ENCODE measurements at places on chromosomes 7 and 10.
A peak's percentile ranks its signal among the peaks of the same experiment; 100 is the strongest.

DNA sequence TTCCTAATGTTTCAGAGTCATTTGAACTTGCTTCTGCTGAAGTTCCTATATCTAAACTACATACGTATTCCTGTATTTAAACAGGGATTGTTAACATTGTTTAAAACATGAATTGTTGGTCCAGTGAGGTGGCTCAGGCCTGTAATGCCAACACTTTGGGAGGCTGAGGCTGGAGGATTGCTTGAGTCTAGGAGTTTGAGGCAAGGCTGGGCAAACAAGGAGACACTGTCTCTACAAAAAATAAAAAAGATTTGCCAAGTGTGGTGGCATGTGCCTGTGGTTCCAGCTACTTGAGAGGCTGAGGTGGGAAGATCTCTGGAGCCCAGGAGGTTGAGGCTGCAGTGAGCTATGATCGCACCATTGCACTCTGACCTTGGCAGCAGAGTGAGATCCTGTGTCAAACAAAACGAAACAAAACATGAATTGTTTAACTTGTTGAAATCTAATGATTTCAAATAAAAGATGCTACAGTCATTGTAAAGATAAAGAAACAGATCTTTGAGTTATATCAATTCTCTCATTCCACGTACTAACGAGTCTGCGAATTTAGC lies 809.4 kb downstream of the TYW1 start:
- no peak for ATAC-seq

DNA sequence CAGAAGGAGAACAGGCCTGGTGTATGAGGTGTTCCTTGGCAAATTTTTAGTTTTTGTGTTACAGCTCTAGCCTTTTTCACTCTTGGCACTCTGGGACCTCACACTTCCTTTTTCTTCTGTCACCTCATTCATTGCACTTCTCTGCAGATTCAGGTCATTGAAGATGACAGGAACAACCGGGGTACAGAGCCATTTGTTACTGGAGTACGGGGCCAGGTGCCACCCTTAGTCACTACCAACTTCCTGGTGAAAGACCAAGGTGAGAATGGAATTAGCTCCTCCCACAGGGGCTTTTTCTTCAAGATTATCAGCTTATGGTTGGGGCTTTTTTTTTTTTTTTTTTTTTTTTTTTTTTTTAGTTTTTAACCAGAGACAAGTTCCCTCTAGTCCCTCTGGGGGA lies 18.5 kb upstream of the CHCHD1 start:
- no peak for ATAC-seq

GRCh38 chr7:121696954-121697353 lies 176.0 kb upstream of the PTPRZ1 start:
- ATAC-seq = no peak

DNA sequence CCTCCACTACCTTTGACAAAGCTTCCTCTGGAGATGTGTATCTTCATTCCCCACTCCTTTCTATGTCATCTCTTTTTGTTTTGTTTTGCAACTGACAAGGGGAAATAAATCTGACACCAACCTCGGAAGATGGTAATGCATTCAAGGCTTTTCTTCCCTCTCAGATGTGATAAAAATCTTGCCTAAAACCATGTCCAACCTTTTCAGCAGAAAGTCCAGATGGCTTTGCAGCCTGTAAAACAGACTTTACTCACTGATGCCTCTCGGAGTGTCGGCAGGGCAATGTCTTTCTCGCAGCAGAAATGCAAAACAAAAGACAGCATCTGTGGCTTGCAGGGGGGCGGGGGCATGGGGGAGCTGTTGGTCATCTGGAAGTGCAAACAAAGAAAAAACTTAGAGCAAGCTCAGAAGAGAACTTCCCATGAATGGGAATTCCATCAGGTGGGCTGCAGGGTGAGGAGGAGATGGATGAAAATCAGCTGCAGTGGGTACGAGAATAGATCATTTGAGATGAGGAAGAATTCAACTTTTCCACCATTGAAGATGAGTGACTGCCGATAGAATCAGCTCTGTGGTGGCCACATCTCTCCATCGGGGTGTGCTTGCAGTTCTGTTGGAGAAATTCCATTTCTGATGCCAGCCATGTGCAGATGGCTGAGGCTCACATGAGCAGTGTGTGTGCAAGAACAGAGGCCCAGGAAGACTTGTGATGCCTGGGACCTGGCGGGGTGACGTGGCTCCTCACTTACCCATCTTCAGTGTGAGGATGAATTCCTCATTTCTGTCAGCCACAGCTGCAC lies 237.7 kb downstream of the WDR37 start:
- peak; percentile 62 for ATAC-seq

GRCh38 chr7:138954545-138955475 lies 26.4 kb downstream of the KIAA1549 start:
- no peak for ATAC-seq

DNA sequence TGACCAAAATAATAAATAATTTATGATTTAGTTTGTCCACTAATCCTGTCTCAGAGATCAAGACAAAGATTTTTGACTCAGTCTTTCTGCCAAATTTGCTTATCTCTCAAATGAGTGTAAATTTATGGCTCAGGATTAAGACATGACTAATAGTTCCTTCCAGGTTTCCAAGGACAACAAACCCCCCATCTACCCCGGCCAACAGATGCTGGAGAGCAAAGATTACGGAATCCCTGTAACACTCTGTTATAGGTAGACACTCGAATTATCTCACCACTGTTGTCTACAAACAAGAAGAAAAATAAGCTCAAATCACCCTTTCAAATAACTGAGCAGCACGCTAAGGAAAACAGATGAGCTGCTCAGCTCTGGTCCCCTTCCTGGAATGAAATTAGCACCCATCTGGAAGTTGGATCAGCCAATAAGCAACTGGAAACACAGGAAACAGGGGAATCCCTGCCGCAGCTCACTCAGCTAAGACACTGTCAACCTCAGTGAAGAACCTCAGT lies 56.8 kb upstream of the SVIL start:
- ATAC-seq = peak; percentile 89

DNA sequence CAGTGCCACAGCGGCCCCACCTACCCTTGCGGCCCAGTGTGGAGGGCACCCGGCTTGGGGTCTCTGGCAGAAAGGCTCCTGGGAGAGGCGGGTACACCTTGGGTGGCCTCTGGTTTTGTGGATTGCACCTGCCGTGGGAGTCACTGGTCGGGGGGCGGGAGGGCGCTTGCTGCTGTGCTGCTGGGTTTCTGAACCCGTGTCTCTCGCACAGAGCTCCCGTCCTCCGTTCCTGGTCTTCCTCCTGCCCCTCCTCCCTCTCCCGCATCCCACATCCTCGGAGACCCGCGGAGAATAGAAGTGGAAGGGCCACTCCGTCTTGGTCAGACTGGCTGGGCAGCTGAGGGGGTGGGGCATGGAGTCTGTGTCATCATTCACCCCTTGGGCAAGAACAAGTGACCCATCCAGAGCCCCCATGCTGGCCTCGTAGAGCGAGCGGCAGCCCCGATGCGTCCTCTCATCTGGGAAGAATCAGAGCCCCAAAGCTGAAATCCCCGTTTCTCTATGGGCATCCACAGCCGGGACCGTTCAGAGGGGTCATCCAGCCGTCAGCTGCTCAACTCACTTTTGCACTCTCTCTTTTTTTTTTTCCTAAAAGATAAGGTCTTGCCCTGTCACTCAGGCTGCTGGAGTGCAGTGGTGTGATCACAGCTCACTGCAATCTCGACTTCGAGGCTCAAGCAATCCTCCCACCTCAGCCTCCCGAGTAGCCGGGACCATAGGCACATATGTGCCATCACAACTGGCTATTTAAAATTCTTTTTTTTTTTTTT lies 4.0 kb downstream of the MAFK start:
- no peak for ATAC-seq

- ATAC-seq = no peak
Measured at GRCh38 chr10:5544216-5544805, 19.6 kb downstream of the CALML3 start.

GRCh38 chr10:123451618-123452245 lies 214.4 kb upstream of the GPR26 start:
- ATAC-seq = peak; percentile 96

Measured in motor neuron (in vitro differentiated cells).